ENCODE measurements at places on chromosomes 13 and 19. TPM values are rescaled to one million over a fixed set of nuclear protein-coding genes. Genes with fewer than 3 reads are reported as not detected.
A peak's percentile ranks its signal among the peaks of the same experiment; 100 is the strongest.

- DNase-seq, result no peak
Measured at GRCh38 chr19:12974301-12975220, 5.2 kb downstream of the DAND5 start.

- DNase-seq, result no peak
Measured at GRCh38 chr19:5957170-5957569, 20.8 kb downstream of the RANBP3 start.

GRCh38 chr19:28934631-28935030 lies 278.3 kb downstream of the UQCRFS1 start:
- no peak for DNase-seq

GRCh38 chr13:64332048-64332447 lies 2898.1 kb downstream of the PCDH9 start:
- no peak for DNase-seq

GRCh38 chr19:18762125-18763023 lies 28.7 kb downstream of the COMP start:
- DNase-seq, result peak; percentile 87

DNA sequence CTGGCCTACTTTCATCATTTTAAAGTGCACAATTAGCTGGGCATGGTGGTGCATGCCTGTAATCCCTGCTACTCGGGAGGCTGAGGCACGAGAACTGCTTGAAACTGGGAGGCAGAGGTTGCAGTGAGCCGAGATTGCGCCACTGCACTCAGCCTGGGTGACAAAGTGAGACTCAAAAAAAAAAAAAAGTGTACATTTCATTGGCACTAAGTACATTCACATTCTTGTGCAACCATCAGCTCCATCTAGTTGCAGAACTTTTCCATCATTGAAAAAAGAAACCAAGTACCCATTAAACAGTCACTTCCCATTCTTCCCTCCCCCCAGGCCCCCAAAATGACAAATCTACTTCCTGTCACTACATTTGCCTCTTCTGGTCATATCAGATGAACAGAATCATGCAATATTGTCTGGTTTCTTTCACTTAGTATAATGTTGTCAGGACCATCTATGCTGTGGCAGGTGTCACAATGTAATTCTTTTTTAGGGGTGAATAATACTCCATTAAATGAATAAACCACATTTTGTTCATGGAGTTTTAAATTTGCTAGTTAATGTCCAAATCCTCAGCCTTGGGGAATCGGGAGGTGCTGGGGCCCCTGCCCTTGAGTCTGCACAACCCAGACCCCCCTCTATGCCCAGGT lies 7.4 kb upstream of the SIGLEC11 start:
- DNase-seq, result no peak

GRCh38 chr19:11784356-11784755 lies 14.0 kb upstream of the ZNF491 start:
- no peak for DNase-seq

- DNase-seq, result no peak
Measured at GRCh38 chr19:48540110-48540509, 11.9 kb upstream of the SULT2B1 start.

The ISOC2 gene
- total RNA-seq, result 103 TPM

The SLC6A16 gene
- 1.1 TPM for total RNA-seq

The IGSF23 gene
- total RNA-seq, result not detected

The NUP62 gene
- total RNA-seq, result 26.3 TPM

The FDX2 gene
- 45.9 TPM for total RNA-seq

The MATK gene
- total RNA-seq, result not detected

The C19orf67 gene
- total RNA-seq, result not detected

Measured in sigmoid colon (tissue), 7 donors.